Activated CD8-positive, alpha-beta memory T cell treated with anti-CD3 and anti-CD28 coated beads, Interleukin-2, amount 10 ng/mL, durations not matched to agents 7 days and 5 days (primary cell): ENCODE measurements at places on chromosomes 7 and 10.
A peak's percentile ranks its signal among the peaks of the same experiment; 100 is the strongest.

GRCh38 chr7:120944826-120945562 is 5.6 kb upstream of the ING3 start:
- DNase-seq = no peak

GRCh38 chr10:79413196-79413595 is 32.2 kb downstream of the ZCCHC24 start:
- no peak for DNase-seq

DNA sequence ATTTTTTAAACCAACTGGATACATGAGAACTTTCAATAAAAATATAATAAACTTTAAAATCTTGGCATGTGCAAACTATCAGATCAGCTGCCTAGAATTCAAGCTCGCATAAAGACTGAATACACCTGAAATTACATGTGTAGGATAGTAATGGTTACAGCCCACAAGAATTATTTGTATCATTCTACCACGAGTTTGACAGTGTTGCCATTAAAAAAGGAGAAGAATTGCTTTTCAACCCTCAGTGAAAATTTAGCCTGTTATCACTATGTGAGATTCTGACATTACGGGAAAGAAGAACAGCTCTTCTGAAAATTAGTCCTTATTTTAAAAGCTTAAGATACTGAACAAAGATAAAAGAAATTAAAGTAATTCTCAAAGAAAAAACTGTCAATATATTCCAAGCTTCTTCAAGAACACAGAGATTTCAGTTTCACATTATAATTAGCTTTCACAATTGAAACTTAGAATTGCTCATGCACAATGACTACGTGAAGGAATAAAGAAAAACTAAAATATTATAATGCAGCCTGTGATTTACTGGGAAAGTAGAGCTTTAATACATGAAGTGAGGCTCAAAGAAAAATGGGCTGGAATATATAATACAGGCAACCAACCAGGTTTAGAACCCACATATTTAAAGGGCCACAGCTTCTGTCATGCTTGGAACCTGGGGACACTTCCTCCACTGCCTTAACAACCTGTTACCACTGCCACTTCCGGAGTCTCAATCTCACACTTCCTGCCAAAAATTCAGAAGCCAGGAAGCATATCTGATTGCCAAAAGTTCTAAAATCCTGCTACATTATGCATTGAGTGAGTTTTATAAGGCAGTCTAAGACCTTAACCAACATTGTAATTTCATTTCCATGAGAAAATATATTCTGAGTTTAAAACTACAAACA is 23.2 kb downstream of the TPK1 start:
- peak; percentile 71 for DNase-seq

DNA sequence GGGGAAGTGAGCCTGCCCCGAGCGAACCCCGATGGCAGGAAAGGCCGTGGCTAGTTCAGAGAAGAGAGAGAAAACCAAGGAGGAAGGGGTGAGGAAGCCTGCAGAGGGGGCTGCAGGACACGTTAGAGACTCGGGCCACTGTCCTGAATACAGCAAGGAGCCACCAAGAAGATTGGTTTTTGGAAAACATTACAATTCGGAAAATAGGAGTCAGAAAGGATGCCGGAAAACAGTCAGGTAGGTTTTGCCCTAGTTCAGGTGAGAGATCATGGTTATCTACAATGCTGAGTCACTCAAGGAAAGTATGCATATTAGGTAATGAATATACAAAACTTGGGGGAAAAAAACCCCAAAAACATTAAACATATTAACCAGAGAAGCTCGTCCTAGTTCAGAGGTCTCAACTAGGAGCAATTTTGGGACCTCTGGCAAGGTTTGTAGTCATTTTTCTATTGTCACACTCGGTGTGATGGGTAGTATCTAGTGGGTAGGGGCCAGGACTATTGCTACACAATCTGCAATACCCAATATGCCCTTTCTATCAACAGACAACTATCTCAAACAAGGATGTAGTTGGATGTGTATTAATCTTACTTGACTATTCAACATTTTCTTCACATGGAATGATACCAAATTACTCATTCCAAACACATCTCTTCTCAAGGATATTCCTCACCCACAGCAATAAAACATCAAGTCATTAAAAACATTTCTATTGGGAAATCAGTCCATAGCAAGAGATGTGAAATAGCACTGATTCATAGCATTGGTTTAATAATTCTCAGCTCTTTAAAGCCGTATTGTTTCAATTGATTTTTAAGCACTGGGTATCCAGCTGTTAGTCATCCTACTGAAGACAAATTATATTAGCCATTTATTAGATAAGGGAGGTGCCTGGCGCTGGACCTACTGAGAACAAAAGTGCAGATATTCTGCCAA is 74.4 kb upstream of the RSU1 start:
- DNase-seq = peak; percentile 74

DNA sequence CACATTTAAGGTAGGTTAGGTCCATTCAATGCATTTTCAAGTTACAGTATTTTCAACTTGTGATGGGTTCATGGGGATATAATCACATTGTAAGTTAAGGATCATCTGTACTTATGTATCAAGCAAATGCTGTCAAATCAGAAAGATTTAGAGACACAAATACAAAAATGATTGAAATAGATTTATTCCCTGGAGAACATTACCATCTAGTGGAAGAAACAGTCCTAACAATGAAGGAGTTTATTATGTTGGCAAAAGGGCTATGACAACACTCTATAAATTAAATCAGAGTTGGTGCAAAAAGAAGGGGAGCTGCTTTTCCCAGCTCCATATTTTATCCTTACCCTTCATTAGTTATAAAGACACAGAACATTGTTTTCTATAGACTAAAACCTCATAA is 69.0 kb downstream of the PRSS58 start:
- DNase-seq = no peak

- DNase-seq = no peak
Measured at GRCh38 chr7:12373580-12374263, 29.9 kb downstream of the VWDE start.

GRCh38 chr7:39324139-39324760 is 242.0 kb upstream of the YAE1 start:
- DNase-seq = no peak

DNA sequence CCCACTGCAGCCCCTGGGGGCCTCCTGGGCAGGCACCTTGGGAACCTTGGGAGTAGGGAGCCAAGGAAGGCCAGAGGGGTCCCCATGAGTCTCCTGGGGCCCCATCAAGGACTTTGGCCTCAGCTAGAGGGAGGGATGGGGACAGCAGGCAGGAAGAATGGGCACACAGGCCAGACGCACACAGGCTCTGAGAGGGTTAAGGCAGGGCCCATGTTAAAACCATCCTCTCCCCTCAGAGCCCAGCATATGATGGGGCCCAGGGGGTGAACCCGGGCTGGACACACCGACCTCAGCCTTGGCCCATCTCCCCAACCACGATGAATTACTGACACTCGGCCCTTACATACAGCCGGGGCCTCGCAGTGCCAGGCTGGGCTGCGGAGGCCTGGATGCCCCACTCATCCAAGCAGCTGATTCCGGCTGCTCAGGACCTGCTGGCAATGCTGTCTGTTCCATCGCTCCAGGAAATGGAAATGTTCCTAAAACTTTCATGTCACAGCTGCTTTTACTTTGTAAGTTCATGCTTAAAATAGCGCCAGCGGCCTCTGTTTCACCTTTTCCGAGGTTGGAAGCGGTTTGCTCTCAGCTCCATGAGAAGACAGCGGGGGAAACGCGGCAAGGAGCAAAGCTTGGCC is 17.3 kb upstream of the INPP5A start:
- DNase-seq = no peak

DNA sequence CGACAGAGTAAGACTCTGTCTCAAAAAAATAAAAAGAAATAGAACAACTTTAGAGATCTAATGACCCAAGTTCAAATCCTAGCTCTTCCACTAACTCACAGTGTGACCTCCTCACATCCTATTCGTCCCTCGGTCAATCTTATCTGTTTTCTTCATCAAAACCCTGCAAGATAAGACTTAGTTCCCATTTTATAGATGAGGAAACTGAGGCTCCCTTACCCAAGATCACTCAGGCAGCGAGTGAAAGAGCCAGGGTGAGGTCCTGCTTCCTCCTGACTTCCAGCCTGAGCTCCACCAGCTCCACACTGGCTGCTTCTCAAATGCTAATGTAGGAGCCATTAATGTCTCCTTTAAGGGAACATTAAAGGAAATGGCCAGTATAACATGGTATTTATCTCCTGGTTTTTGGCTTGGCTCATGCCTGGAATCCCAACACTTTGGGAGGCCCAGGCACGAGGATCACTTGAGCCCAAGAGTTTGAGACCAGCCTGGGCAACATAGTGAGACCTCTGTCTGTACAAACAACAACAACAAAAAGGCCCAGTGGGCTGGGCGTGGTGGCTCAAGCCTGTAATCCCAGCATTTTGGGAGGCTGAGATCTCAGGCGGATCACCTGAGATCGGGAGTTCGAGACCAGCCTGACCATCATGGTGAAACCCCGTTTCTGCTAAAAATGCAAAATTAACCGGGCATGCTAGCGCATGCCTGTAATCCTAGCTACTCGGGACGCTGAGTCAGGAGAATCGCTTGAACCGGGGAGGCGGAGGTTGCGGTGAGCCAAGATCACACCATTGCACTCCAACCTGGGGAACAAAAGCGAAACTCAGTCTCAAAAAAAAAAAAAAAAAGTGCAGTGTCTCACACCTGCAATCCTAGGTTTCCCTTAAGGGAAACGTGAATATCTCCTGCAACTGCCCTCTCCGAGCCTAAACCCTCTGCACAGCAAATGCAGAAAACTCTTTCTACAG is 3.4 kb upstream of the RHBDD2 start:
- DNase-seq = no peak

GRCh38 chr7:54560723-54561122 is 18.5 kb downstream of the VSTM2A start:
- DNase-seq = no peak

DNA sequence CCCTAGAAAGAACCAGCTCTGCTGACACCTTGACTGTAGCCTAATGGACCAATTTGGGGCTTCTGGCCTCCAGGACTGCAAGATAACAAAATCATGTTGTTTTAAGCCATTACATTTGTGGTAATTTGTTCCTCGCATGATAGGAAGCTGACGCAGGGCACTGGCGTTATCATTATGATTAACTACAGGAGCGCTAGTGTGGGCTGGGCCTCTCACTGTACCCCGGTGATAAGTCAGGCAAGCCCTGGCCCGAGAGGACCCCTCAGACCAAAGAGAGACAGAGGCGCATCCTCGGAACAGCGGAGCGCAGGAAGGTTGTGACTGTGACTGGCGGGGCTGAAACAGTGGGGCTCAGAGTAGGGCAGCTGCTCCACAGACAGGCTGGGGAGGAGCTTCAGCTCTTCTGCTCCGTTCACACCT is 150.3 kb upstream of the CHST15 start:
- DNase-seq = no peak
